ENCODE measurements at places on chromosomes 1 and 21.
A peak's percentile ranks its signal among the peaks of the same experiment; 100 is the strongest.

- DNase-seq: no peak
These were observed 13.3 kb upstream of the ETV3 start for GRCh38 chr1:157151506-157151905.

DNA sequence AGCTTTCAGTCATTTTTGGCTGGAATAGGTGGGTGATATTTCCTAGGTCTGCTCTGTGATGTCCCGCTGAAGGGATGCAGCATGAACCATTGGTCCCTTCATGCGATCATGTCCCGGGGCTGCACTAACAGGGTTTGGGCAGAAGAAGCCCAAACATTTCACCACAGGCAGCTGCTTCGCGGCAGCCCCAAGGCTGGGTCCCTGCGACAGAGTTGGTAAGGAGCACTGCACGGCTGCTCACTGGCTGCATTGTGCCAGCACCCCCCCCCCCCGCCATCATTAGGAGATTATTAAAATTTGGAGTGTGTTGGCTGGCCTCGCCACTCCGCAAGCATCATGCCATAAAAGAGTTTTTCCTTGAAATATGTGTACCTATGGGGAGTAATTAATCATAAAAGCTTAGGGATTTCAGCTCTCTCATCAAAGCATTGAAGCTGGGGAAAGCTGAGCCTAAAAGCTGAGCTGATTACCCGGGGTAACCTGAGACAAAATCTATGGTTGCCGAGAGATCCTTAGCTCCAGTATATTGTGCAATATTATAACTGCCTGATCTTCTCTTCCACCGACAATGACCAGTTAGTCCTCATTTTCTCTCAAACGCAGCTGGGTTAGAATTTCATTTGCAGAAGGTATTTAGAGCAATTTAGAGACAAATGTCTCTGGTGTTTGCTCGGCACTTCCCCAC, 62.5 kb downstream of the PEX14 start:
- DNase-seq: no peak

GRCh38 chr1:111212634-111213335, 12.3 kb upstream of the DENND2D start:
- no peak for DNase-seq

- no peak for DNase-seq
These were observed 197.5 kb upstream of the KIAA0040 start for GRCh38 chr1:175390081-175390481.

DNA sequence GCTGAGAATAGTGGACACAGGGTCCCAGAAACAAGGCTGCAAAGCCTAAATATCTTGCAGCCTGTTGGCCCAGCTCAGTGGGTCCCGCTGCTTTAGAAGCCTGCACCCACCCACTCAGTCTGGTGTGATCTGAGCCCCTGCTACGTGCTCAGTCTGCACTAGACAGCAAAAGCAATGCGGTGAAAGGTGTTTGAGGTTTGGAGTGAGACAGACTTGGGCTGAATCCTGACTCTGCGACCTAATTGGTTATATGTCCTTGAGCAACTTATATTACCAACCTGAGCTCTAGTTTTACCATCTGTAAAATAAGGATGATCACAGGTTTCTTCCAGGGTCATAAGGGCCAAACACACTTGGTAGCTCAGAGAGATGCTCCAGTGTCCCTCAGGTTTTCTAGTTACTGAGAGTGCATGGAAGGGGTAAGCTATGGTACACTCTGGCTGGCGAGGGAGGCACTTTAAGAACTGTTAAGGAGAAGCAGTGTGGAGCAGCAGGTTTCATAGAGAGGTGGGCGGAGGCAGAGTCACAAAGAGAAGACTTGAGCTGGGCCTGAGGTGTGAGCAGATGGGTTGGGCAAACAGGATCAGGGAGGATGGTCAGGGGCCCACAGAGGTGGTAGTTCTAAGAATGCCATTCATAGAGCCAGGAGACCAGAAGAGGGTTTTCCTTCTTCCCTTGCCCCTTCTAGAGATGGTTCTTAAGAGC, 10.1 kb downstream of the TMEM200B start:
- DNase-seq: no peak

DNA sequence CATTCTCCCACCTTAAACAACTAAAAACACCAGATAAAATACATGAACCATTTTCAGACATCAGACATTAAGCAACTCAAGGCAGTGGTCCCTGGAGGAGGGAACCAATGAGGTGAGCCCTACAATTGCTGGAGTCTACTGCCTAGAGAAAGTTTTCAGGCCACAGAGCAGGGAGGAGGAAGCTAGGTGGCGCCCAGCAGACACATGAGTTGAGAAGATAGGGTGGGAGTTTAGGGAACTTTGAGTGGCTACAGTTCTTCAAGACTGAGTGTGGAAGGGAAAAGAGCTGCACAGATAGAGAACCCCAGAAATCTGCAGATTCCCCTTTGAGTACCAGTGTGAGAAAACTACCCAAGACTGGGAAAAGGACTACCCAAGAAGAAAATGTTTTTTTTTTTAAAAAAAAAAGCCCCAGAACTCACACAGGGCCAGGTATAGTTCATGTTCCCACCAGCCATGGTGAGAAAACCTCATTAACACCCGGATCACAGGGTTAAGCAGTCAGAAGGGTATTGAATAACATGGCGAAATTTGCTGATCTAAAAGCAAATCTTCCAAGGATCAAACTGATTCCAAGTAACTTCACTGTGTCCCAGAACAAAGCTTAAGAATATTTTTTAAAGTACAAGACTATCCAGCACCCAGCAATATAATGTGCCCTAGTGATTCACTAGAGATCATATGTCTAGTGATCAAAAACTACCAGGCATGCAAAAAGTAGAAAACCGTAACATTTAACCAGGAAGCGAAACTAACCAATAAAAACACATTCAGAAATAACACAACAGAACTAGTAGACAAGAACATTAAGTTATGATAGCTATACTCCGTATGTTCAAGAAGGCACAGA, 12.0 kb downstream of the ALDH9A1 start:
- DNase-seq: no peak

GRCh38 chr1:46128344-46128743, 4.1 kb downstream of the PIK3R3 start:
- DNase-seq: no peak

GRCh38 chr1:116367256-116367945, 5.6 kb upstream of the ATP1A1 start:
- no peak for DNase-seq

- DNase-seq: no peak
These were observed 42.0 kb downstream of the COLGALT2 start for GRCh38 chr1:183995322-183996039.

GRCh38 chr1:43636006-43636641, 13.8 kb upstream of the KDM4A start:
- no peak for DNase-seq

DNA sequence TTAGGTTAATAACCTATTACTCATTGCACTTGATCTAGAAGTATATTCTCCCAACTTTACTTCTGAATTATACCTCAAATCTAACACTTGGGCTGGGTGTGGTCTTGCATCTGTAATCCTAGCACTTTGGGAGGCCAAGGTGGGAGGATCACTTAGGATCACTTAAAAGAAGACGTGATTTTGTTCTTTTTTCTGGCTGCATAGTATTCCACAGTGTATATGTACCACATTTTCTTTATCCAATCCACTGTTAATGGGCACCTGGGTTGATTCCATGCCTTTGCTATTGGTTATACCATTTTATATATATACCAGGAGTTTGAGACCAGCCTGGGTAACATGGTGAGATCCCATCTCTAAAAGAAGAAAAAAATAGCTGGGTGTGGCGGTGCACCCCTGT, 48.5 kb upstream of the TSNAX start:
- no peak for DNase-seq

GRCh38 chr21:17231124-17231523, 281.7 kb upstream of the CXADR start:
- DNase-seq: no peak

- no peak for DNase-seq
These were observed 4.4 kb upstream of the PRDM15 start for GRCh38 chr21:41883582-41883981.

DNA sequence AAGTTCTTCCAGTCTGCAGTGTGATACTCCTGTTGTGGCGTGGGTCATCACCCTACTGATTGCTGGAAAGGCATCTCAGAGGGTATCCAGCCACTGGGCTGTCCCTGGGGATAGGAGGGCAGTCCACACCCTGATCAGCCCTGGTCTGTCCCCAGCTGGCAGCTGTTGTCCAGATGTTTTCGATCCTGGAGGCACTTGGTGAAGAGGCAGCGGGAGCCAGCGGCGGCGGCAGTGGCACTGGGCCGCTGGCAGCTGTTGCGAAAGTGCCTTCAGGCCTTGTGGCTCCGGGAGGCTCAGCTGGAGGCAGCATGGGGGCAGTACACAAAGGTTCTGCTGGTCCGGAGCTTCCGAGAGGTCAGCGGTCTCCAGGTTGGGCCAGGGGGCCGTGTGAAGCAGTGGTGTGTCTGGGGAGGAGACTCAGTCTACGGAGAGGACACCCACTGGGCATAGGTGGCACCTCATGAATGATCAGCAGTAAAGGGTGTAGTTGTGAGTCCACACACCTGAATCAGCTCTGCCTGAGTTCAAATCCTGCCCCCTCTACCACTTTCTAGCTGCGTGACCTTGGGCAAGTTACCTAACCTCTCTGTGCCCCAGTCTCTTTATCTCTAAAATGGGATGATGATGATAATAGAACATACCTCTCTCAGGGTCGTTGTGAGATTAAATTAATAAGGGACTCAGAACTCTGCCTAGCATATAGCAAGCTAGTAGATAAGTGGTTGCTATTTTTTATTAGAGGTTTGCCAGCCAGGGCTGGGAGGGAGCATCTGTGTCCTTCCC, 6.1 kb downstream of the C1orf167 start:
- no peak for DNase-seq

- peak; percentile 83 for DNase-seq
These were observed 16.5 kb upstream of the AGTRAP start for GRCh38 chr1:11719313-11720032.

- no peak for DNase-seq
These were observed 172.2 kb downstream of the TBX15 start for GRCh38 chr1:118815909-118816308.

DNA sequence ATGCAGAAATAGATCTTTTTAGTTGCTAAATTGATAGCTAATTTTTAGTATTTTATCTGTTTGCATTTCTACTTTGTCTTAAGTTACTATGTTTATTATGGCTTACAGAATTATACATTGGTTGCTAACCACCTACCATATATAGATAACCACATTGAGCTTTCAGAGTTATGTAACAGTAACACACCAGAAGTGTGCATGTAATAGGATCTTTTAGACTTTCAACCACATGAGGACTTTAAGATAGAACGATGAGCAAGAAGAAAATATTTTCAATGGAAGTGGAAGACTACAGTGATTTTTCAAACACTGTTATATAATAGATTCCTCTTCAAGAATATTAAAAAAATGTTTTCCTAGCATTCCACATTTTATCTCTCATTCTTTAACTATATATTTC, 28.8 kb downstream of the TOR1AIP1 start:
- no peak for DNase-seq

DNA sequence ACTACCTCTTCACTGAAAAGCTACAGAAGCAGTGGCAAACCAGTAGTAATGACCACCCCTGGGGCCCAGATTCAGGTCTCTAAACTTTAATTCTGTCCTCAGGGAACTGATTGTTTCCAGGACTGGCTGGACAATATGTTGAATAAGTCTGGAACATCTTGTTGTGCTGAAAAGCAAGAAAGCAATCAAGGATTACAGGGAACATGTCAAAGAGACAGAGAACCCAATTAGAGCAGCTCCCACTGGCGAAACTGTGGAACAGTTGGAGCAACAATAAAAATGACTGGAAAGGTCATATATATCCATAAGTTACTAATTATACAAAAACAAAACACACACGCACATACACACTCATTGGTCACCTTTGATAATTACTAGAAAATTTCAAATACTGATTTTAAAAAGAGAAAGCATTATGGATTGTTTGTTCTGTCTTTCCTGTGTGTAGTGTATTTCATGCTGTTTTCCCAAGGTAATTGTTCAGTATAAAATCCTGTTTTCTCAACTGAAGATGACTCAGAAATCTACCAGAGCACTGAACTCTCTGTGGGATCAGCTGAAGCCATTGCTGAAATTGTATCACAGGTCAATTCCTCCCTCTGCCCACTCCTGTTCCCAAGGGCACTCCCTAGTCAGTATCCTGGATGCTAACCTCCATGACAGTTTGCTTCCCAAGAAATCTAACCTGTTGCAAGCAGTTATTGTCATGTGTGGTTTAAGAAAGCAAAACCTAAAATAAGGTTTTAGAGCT, 83.6 kb upstream of the RGS1 start:
- no peak for DNase-seq

DNA sequence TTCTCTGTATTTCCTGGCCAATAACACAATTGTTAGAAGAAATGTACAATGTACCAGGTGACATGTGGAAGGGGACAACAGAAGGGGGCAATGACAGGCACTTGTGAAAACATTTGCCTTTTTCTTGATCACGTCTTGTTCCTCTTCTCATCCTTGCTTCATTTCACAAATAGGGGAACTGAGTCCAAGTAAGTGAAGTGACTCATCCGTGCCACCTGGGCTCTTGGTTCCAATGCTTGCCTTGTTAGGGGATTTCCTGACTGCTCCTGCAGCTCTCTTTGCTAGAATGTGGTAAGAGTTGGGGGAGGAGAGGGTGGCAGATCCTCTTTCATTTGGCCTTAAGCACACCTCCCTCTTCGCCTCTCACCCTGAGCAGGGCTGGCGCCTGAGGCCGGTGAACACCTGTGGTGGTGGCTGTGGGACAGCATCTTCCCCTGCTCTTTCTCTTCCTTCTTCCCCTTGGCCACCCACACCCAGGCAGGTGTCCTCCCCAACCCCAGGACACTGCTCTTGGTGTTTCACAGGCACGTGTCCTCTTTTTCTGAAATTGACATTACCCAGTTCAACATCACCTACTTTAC, 2.2 kb upstream of the RHEX start:
- DNase-seq: peak; percentile 42

GRCh38 chr1:34500451-34500850, 254.4 kb upstream of the GJB5 start:
- peak; percentile 32 for DNase-seq

GRCh38 chr1:43049481-43049880, 90.8 kb upstream of the SLC2A1 start:
- DNase-seq: peak; percentile 52

DNA sequence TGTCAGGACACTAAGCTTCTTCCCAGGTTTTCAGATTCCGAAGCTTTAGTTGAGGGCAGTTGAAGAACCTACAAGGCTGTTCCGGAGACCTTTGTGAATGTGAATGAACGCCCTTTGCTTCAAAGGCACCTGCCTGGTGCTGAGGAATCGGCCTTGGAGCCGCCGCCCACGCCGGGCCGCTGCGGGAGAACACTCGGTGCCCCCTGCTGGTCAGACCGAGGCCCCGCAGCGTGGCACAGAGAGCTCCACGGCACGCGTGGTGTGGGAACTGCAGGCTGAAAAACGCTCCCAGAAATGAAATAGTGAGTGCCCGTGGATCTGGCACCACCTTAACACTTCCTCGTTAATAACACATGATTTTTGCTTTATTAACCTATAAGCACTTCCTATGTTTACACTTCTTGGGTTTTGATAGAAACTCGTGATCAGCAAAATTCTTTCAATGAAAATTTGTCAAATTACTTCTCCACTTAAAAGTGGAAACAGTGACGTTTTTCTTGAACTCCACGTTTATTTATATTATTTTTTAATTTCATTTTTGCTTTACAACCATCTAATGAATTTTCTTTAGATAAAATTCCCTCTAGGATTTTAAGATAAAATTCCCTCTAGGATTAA, 460.6 kb downstream of the DSCAM start:
- DNase-seq: peak; percentile 25

All from femur (tissue), 1 donor.